Esophagus muscularis mucosa (tissue), 4 donors: ENCODE measurements at places on chromosomes 3 and 15. TPM values are rescaled to one million over a fixed set of nuclear protein-coding genes. Genes with fewer than 3 reads are reported as not detected.

CCR4 gene
- total RNA-seq: 0.17 TPM

SLC28A1 gene
- total RNA-seq: not detected

PLA2G4F gene
- not detected for total RNA-seq

INKA1 gene
- 5.8 TPM for total RNA-seq

GRCh38 chr3:81390796-81391195 lies 370.6 kb downstream of the GBE1 start:
- no peaks in the 10 kb centered on the region for H3K4me1 ChIP-seq
- H3K36me3 ChIP-seq: no peaks in the 10 kb centered on the region
- DNase-seq: no peak
- H3K4me3 ChIP-seq: no peak overlapping the region

GRCh38 chr3:185734725-185735096 lies 90.1 kb downstream of the IGF2BP2 start:
- no peaks in the 10 kb centered on the region for H3K4me1 ChIP-seq
- no peak overlapping the region for H3K27ac ChIP-seq
- no peaks in the 10 kb centered on the region for H3K36me3 ChIP-seq
- H3K27me3 ChIP-seq: no peaks in the 10 kb centered on the region

GRCh38 chr3:50876947-50877346 lies 202.2 kb downstream of the DOCK3 start:
- no peaks in the 10 kb centered on the region for H3K36me3 ChIP-seq
- no peaks in the 10 kb centered on the region for H3K27me3 ChIP-seq
- no peak overlapping the region for H3K27ac ChIP-seq
- H3K4me3 ChIP-seq: no peak overlapping the region
- no peak for DNase-seq

GRCh38 chr3:114642951-114643741 lies 349.3 kb downstream of the TIGIT start:
- no peaks in the 10 kb centered on the region for H3K36me3 ChIP-seq
- no peak overlapping the region for H3K27ac ChIP-seq
- H3K27me3 ChIP-seq: no peaks in the 10 kb centered on the region
- H3K4me3 ChIP-seq: no peak overlapping the region
- H3K4me1 ChIP-seq: no peaks in the 10 kb centered on the region
- DNase-seq: no peak

DNA sequence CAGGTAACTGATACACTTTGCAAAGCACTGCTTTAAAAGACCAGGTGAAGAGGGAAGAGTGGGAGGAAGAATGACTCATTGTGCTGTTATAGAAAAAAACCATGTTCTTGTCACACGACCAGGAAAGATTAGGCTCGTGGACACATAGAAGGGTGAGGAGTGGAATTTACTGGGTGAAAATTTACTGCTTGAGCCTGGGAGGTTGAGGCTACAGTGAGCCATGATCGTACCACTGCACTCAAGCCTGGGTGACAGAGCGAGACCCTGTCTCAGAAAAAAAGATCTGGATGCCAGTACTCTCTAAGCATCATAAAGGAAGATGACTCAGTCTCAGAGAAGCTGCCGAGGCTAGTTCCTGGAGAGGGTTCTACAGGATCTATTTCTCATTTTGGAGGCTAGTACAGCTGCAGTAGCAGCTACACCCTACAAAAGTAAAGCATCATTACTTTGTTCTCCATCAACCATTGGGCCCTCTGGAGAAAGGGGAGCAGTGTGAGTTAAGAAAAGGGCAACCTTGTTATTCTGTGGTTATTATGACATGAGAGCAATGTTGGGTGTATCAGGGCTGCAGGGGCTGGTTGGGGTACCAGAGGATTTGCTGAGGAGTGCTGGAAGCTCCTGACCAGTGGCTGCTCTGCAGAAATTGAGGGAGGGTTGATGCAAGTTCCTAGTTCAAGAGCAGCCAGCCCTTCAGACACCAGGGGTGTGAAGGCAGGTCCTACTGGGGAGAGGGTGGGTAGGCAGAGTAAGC lies 75.4 kb downstream of the CMTM8 start:
- H3K4me3 ChIP-seq: no peak overlapping the region
- H3K4me1 ChIP-seq: peaks cover 4% of the 10 kb centered on the region
- H3K36me3 ChIP-seq: no peaks in the 10 kb centered on the region
- no peak overlapping the region for H3K27ac ChIP-seq

- H3K4me1 ChIP-seq: peaks cover 8% of the 10 kb centered on the region
- peaks cover 8% of the 10 kb centered on the region for H3K36me3 ChIP-seq
- H3K4me3 ChIP-seq: no peak overlapping the region
- no peaks in the 10 kb centered on the region for H3K27me3 ChIP-seq
- no peak overlapping the region for H3K27ac ChIP-seq
Observed at GRCh38 chr3:129463716-129464115, 23.7 kb downstream of the IFT122 start.

- no peaks in the 10 kb centered on the region for H3K4me1 ChIP-seq
- no peak overlapping the region for H3K4me3 ChIP-seq
- H3K27ac ChIP-seq: no peak overlapping the region
- no peaks in the 10 kb centered on the region for H3K27me3 ChIP-seq
Observed at GRCh38 chr3:68648494-68648893, 283.9 kb downstream of the TAFA4 start.

- H3K36me3 ChIP-seq: no peaks in the 10 kb centered on the region
- no peaks in the 10 kb centered on the region for H3K27me3 ChIP-seq
- no peak overlapping the region for H3K4me3 ChIP-seq
- H3K27ac ChIP-seq: no peak overlapping the region
- no peaks in the 10 kb centered on the region for H3K4me1 ChIP-seq
Observed at GRCh38 chr3:159057621-159058020, 255.8 kb downstream of the MFSD1 start.

GRCh38 chr15:92801774-92802464 lies 98.2 kb upstream of the CHD2 start:
- H3K27ac ChIP-seq: peak overlapping the region; percentile 97
- no peak overlapping the region for H3K4me3 ChIP-seq
- H3K4me1 ChIP-seq: peaks cover 56% of the 10 kb centered on the region
- H3K36me3 ChIP-seq: no peaks in the 10 kb centered on the region
- no peak for DNase-seq
- no peaks in the 10 kb centered on the region for H3K27me3 ChIP-seq

DNA sequence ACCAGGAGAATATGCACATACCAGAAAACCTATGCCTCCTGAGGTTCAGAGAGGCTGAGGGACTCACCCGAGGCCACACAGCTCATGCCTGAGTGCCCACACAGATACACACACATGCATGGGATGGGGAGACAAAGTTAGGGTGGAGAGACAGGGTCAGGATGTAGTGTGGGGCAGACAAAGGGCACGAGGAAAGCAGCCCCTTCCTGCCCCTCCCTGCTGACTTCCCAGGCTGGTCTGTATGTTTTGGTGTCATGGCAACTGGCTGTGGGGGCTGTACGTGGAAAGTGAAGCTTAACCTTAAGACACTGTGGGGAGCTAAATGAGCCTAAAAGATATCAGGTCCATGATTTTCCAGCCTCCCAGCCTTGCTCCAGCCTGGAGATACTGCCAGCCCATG lies 57.8 kb downstream of the EPHB3 start:
- no peak overlapping the region for H3K27ac ChIP-seq
- no peaks in the 10 kb centered on the region for H3K36me3 ChIP-seq
- peaks cover 6% of the 10 kb centered on the region for H3K27me3 ChIP-seq
- peaks cover 18% of the 10 kb centered on the region for H3K4me1 ChIP-seq

DNA sequence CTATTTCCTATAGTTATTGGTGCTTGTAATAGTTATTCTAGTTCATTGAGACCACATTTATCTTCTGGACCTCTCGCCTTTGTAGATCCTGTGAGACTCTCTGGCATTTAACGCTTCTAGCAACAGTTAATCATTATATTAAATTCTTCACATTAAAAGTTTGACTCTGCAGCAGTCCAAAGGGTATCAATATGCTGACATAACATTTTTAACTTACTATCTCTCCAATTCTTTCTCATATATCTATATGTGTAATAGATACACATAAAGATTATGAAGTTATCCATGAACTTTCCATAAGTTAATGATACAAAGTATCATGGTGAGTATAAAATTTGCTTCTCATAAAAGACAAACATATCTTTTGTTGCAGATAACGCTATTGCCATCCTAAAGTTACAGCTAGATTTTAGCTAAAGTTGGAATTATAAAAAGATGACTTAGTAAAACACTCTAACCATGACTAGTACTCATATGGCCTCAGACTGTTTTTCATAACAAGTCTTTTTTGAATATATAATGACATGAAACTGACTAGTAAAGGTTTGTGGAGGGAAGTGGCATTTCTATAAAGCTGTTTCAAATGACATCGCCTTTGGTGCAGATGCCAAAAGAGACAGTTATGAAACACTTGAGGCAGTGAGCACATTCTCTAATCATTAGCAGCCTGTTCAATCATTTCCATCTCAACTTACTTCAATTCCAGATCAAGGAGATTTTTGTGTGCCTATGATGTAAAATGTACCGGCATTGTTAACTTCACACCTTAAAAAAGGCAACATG lies 379.3 kb upstream of the CBLB start:
- no peaks in the 10 kb centered on the region for H3K4me1 ChIP-seq
- DNase-seq: no peak
- no peaks in the 10 kb centered on the region for H3K36me3 ChIP-seq
- no peak overlapping the region for H3K4me3 ChIP-seq
- no peaks in the 10 kb centered on the region for H3K27me3 ChIP-seq
- no peak overlapping the region for H3K27ac ChIP-seq
